ENCODE measurements at places on chromosomes 2 and 18. TPM values are rescaled to one million over a fixed set of nuclear protein-coding genes. Genes with fewer than 3 reads are reported as not detected.

GRCh38 chr2:9256147-9256546 lies 49.5 kb downstream of the ASAP2 start:
- no peak for DNase-seq

Gene HOXD4
- 0.29 TPM for total RNA-seq

GRCh38 chr18:74828200-74828599 lies 230.5 kb downstream of the ZNF407 start:
- no peak for DNase-seq

Gene OBSL1
- 187 TPM for total RNA-seq

DNA sequence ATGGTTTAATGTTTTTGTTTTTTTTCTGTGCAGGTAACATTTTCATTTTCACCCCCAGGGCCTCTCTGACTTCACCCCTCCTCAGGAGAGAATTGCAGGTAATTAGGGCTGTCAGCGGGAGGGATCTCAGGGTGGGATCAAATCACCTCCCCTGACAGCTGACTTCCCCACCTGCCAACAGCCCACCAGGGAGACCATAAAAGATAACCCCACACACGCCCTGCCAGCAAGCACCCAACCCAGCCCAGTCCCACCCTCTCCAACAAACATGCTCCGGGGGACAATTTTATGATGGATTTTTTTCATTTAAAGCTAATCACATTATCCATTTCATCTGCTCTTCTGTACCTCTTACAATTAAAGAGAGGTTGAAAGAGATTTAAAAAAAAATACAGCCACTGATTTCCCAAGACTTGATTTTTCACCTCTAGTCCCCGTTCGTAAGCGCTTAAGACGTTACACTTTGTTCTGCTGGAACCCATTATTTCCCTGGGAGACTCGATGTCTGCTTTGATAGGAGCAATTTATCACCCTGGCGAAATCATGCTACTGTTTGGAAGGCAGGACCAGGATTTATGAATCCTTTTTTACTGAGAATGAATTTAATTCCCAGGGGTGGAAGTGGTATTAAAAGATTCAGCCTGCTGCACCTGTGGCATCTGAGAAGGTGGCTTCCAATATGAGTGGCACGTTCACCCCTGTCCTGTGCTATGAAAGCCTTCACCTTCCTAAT lies 232.9 kb upstream of the ID2 start:
- DNase-seq: no peak

Gene PSD4
- 4.4 TPM for total RNA-seq

Gene ANO7
- 1.2 TPM for total RNA-seq

Gene MRPS5
- total RNA-seq: 56.0 TPM

Gene NTSR2
- 0.24 TPM for total RNA-seq

DNA sequence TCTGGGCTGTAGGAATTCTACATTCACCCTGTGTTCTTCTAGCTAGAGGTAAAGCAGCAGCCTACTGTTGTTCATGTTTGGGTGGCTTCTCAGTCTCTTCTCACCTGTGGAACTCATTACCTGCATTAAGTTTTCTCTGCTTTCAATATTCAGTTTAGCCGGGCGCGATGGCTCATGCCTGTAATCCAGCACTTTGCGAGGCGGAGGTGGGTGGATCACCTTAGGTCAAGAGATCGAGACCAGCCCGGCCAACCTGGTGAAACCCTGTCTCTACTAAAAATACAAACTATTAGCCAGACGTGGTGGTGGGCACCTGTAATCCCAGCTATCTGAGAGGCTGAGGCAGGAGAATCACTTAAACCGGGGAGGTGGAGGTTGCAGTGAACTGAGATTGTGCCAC lies 139.8 kb upstream of the UBE2E3 start:
- DNase-seq: no peak

DNA sequence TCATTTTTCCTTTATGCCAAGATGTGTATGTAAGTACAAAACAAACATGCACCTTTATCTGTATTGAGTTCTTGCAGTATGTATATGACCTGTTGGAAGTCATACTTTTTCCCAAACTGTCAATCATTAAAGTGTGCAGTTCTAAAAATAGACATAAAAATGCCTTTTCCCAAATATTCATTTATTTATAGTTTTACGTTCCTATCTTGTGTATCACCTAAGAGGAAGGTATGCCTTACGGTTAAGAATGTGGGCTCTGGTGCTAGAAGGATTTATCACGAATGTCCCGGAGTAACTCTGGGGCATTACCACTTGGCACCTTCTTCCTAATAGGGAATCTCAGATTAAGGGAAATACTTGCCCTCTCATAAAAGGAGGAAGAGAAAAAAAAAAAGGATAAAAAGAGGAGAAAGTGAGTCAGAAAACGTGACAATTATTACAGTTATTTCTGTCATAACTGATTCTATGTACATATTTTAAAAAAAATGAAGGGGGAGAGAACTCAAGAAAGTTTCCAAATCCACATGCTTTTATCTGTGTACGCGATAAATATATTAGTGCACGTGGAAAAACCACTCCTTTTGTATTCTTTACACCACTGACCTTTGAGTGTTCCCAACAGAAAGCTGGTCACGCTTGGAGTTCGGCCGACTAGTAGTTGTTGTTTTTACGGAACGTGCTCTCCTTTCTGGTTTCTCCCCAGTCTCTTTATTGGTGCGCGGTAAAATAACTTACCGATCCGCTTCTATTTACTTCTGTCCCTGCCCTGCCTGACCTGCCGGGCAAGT lies 721 bp downstream of the MCEE start:
- no peak for DNase-seq

- DNase-seq: no peak
Measured at GRCh38 chr2:20970068-20970467, 73.8 kb downstream of the APOB start.

Gene SERPINB12
- not detected for total RNA-seq

- DNase-seq: no peak
Measured at GRCh38 chr2:18402831-18403230, 157.6 kb downstream of the RDH14 start.

Gene EGR4
- not detected for total RNA-seq
